Naive thymus-derived CD8-positive, alpha-beta T cell (primary cell): ENCODE measurements at places on chromosomes 16 and 17.

DNA sequence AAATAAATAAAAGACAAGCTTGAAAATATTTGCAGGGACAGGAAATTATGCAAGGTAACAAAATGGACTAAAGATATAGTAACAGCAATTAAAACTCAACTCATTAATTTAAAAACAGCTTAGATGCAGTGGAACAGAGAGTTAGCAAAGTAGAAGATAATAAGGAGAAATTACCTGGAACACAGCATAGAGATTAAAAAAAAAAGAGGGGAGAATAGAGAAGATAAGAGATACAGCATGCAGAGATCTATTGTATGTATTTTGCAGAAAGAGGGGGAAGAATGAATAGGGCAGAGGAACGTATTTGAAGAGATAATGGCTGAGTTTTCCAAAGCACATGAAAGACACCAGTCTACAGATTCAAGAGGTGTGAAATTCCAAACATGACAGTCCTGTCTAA lies 8.4 kb upstream of the PIPOX start:
- DNase-seq: no peak

GRCh38 chr17:1091900-1092299 lies 87.9 kb downstream of the ABR start:
- no peak for DNase-seq

- DNase-seq: no peak
Observed at GRCh38 chr17:46117117-46117516, 76.1 kb downstream of the KANSL1 start.

DNA sequence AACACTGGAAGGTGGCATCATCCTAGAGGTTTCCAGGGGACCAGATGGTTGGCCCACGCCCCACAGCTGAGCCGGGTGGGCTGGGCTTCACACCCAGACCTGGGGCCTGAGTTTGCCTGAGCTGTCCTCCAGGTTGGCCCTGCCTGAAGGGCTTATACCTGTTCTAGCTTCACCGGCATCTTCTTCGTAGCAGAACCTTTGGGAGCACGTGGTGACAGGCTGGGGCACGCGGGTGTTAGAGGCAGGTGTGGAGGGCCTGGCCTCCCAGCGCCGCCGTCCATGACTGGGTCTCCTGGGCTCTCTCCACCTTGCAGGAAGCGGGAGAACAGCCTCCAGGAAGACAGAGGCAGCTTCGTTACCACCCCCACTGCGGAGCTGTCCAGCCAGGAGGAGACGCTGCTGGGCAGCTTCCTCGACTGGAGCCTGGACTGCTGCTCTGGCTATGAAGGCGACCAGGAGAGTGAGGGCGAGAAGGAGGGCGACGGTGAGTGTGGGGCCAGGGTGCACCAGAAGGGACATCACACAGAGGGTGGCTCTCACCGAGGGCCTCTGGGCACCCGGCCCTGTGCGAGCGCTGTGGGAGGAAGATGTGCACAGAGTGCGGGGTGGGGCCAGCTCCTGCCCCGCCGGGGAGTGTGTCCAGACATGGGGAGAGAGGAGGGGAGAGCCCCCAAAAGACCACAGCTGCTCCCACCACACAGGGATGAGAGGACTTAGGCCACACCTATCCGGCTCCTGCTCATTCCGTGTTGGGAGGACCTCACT lies 4.6 kb upstream of the TEDC2 start:
- no peak for DNase-seq

- no peak for DNase-seq
Observed at GRCh38 chr16:88384222-88385111, 1.7 kb downstream of the ZNF469 start.

GRCh38 chr16:56369202-56369601 lies 56.1 kb downstream of the AMFR start:
- no peak for DNase-seq

GRCh38 chr16:29290631-29291247 lies 115.8 kb downstream of the NPIPB11 start:
- DNase-seq: no peak

GRCh38 chr17:76714822-76715495 lies 4.2 kb upstream of the MXRA7 start:
- peak; percentile 86 for DNase-seq

DNA sequence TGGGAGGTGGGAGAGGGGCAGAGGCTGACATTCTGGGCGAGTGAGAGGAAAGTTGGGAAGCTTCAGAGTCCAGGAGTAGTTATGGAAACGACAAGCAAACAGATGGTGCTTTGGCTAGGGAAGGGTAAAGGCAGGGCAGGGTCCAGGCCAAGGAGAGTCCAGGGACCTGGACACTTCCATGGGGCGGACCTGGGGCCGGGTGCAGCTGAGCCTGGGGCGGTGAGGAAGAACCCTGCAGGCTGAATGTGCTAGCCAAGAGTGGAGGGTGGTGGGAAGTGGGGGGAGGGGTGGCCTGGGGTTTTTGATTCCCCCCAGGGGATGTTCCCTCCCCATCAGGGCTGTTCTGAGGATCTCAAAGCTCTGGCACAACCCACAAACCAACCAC lies 2.6 kb downstream of the PPP1R9B start:
- no peak for DNase-seq

- DNase-seq: no peak
Observed at GRCh38 chr17:59345476-59345875, 14.0 kb downstream of the YPEL2 start.

GRCh38 chr16:78129349-78129748 lies 29.9 kb downstream of the WWOX start:
- no peak for DNase-seq

GRCh38 chr16:64531401-64531800 lies 590.5 kb downstream of the CDH11 start:
- DNase-seq: no peak

GRCh38 chr17:49565948-49566491 lies 9.7 kb upstream of the NXPH3 start:
- DNase-seq: no peak

DNA sequence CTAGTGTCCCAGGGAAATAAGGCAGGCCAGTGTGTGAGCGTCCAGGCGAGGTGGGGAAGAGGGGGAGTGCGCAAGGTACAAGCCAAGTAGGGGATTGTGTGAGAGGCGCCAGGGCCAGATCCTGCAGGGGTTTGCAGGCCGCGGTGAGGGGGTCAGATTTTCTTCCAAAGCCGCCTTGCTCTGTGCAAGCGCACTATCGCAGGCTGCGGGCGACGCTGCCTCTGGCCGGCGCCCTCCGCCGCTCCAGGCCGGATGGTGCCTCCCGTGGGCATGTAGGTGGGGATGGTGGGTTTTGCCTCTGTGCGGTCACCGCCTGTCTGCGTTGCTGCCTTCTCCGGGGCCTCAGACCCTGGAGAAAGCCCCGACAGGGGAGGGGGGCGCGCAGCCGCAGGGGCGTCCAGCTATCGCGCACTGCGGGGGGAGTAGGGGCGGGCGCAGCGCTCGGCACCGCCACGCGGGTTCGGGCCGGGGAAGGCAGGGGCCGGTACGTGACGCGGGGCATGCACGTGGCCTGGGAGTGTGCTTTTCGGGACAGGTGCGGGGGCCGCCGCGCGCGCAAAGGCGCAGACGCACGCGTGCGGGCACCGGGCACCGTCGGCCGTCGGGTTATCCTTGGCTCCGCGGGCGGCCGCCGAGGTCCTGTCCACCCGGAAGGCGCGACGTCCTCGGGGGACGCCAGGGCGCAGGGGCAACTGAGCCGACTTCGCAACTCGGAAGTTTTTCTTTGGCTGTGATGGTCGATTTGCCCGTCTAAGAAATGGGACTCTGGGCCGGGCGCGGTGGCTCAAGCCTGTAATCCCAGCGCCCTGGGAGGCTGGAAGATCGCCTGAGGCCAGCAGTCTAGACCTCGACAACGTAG lies 1.1 kb upstream of the HAPSTR1 start:
- peak; percentile 42 for DNase-seq

DNA sequence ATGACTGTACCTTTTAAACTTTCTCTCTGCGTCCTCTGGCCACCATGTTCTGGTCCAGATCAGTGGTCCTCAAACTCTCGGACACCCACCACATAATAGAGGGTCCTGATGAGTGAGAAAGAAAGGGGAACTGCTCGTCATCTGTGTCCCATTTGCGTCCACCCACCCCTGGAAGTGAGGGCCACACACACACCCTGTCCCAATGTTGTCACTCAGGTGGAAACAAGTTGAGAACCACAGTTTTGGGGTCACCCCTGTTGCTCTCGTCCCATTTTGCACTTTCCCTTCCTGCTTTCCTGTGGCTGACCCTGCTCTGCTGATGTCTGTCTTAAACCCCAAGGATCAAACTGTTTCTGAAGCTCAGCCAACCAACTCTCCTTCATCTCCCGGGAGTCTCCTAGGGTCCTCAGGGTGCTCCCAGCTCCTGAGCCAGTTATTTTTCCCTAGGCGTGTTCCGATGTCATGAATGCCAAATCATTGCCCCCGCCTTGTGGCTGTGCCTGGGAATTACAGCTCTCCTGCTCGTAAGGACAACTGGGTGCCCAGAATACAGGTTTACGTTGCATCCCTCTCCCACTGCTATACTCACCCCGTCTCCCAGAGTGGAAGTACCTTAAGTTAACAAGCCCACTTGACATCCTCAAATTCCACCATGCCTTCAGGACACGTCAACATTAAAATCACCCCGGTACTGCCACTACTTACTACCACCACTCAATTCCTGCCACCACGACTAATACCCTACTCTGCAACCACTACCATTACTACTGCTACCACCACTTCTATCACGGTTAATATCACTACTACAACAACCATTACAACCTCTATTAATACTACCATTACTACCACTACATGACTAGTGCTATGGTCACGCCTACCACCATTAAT lies 26.0 kb upstream of the HNF1B start:
- DNase-seq: peak; percentile 5

- DNase-seq: no peak
Observed at GRCh38 chr17:42748202-42748907, 3.5 kb upstream of the EZH1 start.

GRCh38 chr17:39742856-39743436 lies 5.2 kb downstream of the GRB7 start:
- DNase-seq: no peak

DNA sequence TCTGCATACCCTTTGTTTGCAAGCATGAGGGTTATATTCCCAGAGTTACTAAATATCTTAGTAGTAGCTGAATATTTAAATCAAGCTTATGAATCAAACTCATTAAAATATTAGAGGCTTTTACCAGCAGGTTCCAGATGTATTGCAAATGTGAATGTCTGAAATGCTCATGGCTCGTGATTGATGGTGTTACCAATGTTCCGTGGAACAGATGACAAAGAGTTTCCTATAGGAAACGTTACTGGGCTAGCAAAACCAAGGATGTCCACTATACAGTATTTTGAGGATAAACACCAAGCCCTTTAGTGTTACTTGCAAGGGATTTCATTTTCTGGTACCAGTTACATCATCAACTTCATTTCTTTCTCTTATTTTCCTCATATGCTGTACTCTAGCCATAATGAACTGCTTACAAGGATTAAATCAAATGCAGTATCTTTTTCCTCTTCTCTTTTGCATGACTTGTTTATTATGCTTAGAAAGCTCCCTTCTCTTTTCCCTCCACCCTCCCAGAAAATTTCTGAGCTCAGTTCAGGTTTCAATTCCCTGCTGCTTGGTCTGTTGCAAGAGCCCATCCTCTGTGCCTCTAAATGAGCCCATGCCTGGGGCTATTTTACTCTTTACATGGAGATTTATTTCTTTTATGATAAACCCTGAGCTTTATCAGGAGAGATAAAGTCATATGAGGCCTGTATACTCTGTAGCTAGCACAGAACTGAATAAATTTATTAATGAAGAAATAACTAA lies 1537.1 kb upstream of the GOT2 start:
- no peak for DNase-seq

- no peak for DNase-seq
Observed at GRCh38 chr17:4232168-4232813, 31.5 kb downstream of the ANKFY1 start.

DNA sequence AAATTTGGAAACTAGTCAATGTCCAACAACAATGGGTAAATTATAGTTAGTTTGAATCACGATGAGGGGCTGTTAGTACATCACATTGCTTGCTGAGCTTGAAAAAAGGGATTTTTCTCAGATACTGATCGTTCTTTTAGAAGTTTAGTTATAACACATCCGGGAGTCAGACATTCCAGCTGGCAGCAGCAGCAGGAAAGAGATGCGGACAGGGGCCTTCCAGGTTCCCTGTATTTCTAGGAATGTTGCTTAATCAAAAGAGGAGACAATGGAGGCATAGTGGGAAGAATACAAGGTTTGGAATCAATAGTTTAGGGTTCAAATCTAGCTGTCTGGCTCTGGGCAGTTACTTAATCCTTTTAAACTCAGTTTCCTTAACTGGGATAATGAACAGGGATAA lies 27.8 kb downstream of the CDK5R1 start:
- DNase-seq: no peak

- DNase-seq: no peak
Observed at GRCh38 chr16:84950906-84951305, 60.4 kb downstream of the ZDHHC7 start.

DNA sequence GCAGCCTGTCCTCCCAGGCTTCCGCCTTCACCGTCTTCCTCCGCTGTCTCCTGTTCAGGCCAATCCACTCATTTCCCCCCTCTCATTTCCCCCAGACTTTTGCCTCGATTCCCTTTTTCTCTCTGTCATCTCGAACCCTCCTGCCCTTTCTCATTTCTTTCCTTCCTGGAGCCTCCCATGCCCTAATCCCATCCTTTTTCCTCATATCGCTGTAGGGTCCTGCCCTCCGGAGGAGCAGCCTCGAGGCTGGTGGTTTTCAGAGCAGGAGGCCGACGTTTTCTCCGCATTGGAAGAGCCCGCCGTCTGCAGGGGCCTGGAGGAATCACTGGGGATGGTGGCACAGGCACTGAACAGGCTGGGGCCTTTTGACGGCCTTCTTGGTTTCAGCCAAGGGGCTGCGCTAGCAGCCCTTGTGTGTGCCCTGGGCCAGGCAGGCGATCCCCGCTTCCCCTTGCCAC lies 597 bp downstream of the OVCA2 start:
- DNase-seq: no peak

GRCh38 chr16:70726892-70727361 lies 41.1 kb upstream of the MTSS2 start:
- DNase-seq: no peak

DNA sequence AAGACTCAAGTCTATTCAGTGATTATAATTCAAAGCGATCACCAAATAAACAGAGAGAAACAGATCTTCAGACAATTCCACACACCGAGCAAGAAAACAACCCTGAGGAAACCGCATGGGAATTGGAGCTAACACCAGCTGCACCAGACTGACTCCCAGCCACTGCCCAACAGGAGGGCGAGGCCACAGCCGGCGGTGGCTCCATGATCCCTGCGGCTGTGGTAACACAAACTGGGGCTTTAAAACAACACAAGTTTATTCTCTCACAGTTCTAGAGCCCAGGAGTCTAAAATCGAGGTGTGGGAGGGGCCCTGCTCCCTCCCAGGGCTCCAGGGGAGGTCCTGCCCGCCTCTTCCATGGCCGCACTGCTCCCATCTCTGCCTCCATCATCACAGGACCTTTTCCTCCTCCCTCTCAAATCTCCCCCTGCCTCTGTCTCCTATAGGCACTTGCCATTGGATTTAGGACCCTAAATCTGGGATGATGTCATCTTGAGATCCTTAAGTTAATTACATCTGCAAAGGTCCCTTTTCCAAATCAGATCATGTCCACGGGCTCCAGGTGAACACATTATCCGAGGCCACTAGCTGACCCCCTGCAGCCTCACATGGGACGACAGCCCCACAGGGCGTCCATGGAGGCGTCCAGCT lies 9.7 kb upstream of the HEXD start:
- no peak for DNase-seq

DNA sequence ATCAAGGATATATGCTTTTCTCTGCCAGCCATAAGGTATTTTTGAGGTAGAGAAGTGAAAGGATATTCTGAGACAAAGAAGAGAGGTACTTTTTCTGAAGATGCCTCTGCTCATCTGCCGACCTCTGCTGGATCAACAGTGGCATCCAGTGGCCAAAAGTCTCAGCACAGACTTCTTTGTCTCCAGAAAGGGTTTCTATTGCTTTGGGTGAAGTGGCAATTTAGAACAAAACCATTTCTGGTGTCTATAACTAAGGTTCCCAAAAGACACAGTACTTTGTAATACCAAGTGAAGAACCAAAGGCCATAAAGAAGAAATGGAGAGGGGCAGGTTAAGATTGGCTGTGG lies 155.2 kb upstream of the C17orf78 start:
- DNase-seq: no peak
